ENCODE measurements at places on chromosomes 7 and 10.

DNA sequence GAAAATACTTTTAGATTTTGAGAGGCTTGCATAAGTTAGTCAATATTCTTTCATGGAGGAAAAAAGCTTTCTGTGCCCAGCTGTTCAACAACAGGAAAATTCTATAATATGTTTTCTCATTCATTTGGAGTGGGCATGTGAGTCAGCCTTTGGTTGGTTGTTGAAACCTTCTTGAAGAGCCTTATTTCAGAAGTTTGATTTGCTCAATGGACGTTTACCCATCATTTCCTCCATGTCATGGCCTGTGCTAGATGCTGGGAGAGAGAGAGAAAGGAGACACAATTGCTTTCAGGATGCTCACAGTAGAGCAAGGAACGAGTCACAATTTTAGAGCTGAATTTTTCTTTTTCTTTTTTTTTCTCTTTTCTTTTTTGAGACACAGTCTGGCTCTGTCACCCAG is 181.7 kb downstream of the PRKCQ start:
- DNase-seq, result no peak

GRCh38 chr10:125146791-125147579 is 13.4 kb downstream of the CTBP2 start:
- DNase-seq, result no peak

- no peak for DNase-seq
Observed at GRCh38 chr7:150476285-150476684, 25.9 kb downstream of the GIMAP8 start.

- DNase-seq, result no peak
Observed at GRCh38 chr10:11864727-11865126, 41.6 kb downstream of the PROSER2 start.

DNA sequence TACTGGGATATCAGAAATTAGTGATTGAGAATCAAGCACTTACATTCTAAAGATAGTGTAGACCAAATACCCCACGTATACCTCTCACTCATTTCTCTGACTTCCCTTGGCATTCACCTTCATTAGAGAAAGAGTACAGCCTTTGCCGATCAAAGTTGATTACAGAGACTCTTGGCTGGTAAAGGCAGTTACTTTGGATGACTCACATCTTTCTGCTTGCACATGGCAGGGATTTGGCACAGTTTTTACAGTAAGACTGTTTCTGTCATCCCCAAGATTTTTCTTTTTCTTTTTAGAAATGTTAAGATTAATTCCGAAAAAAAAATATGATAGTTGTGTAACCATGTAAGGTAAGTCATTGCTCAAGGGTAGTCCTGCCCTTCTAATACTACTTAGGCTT is 143.0 kb downstream of the TSPAN12 start:
- no peak for DNase-seq

GRCh38 chr10:12509016-12509793 is 159.9 kb downstream of the CAMK1D start:
- peak; percentile 21 for DNase-seq

DNA sequence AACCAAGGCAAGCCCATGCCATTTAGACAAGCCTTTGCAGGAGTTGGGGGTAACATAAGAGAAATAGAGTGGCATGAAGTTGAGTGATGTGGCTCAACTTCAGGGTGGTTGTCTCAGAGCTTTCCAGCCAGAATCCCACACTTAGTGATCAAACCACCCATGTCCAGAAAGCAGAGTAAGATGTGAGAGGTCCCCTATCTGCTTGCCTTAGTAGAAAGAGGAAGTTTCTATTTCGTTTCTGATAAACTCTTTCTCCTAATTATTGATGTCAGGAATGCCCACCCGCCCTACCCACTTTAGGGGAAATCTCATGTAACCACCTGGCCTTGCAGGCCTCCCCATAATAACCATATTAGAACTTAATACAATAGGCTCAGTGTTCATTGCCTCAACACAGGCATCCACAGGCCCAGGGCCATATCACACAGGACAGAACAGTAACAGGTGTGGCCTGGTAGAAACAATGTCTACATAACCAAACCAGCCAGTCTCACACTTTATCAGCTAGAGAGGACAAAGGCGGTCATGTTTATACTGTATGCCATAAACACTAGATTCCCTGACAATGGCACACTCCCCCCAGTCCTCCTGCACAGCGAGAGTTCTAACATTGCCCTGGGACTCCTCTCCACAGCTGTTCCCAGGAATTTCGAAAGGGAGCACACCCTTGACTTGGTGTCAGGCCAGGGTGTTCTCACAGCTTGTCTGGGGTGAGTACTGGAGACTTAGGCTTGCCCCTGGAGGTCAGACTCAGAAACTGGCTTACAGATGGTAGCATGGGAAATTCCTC is 364.4 kb downstream of the CXCL12 start:
- no peak for DNase-seq

DNA sequence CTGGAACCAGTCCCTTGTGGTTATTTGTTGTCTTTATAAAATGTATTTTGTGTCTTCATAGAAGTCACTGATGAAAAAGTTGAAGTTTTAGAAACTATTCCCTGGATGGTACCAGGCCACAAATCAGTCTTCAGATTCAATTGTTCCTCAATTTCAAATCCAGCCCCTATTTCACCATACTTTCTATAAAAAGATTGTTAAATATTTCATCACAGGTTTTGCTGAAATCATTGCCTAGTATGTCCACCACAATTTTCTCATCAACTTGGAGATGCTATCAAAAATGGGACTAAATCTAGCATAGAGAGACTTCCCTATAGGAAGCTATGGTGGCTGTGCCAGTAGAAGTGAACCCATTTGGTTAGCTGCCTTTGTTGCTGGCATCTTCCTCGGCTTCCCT is 118.5 kb downstream of the RAB18 start:
- DNase-seq, result no peak

GRCh38 chr10:31124852-31125251 is 93.2 kb upstream of the ZNF438 start:
- no peak for DNase-seq
